ENCODE measurements at places on chromosomes 1 and 21.

- DNase-seq = no peak
These were observed 45.9 kb downstream of the ZNF697 start for GRCh38 chr1:119602169-119602568.

- DNase-seq = no peak
These were observed 125.2 kb upstream of the KIAA0040 start for GRCh38 chr1:175317779-175318178.

DNA sequence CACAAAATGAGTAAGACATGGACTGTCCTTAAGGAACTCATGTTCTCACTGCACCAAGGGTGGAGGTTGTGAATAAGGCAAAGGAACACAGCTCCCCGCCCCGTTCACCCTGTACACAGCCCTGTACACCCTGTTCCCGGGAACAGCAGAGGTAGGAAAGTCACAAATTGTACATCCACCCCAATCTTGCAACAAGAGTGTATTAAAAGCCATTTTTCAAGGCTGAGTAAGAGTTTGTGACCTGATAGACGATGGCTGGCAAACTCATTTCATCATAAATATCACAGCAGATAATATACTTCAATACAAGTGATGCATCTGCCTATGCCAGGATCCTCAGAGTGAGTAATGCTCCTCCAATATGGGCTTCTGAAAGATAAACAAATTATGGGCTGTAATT lies 52.5 kb upstream of the CAMK1G start:
- no peak for DNase-seq

- no peak for DNase-seq
These were observed 688.4 kb downstream of the USP25 start for GRCh38 chr21:16418226-16418625.

DNA sequence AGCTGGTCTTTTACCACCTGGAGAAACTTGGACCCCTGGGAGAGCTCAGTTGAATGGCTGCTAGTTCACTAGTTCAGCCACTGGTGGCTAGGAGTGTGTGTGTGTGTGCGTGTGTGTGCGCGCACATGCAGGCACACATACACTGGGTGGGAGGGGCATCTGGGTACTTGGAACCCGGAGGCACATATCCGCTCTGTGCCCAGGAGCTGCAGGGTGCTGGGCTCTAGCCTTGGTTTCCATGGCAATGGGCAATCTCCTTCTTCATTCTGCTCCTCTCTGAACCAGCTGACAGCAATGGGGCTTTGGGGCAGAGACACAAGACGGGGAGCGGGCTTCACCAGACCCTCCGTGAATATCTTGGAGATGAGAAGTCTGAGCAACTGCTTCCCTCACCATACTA lies 87.1 kb upstream of the DISP3 start:
- DNase-seq = no peak

- DNase-seq = no peak
These were observed 204.9 kb upstream of the USP25 start for GRCh38 chr21:15524855-15525254.

DNA sequence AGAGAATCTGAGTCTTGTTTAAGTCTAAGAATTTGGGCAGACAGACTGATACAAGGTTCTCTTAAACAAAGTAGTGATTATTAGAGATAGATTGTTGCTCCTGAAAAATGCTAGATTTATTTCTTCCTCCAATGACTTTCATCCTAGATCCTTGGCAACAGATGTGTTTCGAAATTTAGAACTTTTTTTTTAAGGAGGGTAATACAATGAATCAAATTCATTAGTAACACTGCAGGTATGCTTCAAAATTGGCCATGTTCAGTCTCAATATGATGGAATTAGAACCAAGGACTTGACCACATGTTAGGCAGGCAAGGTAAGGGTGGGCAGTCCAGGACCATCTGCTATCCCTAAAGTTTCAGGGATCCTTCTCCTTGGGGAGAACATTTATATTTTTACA lies 4.5 kb upstream of the LCE1F start:
- no peak for DNase-seq

DNA sequence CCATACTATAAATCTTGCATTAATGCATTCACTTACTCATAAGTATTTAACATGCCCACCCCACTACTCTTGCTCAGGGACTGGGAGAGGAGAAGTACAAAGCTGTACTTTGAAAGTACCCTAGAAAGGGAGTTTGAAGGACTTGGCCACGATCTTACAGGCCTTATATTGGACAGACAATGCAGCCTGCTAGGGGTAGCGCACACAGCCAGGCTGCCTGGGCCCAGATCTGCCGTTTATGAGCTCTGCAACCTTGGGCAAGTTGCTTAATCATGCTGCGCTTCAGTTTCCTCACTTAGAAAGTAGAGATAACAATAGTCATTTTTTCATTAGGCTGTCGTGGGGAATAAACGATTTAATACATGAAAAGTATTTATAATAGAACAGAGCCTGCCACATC lies 110.1 kb downstream of the CDC7 start:
- no peak for DNase-seq

DNA sequence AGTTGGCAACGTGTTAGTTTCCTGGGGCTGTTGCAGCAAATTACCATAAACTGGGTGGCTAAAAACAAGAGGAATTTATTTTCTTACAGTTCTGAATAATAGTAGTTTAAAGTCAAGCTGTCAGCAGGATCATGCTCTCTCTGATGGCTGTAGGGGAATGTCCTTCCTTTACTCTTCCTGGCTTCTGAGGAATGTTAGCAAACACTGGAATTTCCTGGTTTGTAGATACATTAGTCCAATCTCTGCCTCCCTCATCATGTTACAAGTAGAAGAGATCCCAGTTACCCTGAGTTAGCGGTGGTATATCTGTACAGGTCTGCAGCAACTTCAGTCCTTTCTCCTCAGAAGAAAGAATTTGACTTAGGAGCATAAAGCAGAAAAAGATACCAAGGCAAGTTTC lies 2249.1 kb downstream of the NCAM2 start:
- DNase-seq = no peak

GRCh38 chr1:87778896-87779295 lies 450.2 kb downstream of the LMO4 start:
- DNase-seq = no peak

- peak; percentile 31 for DNase-seq
These were observed 433.4 kb upstream of the CAMK1G start for GRCh38 chr1:209150114-209150513.

DNA sequence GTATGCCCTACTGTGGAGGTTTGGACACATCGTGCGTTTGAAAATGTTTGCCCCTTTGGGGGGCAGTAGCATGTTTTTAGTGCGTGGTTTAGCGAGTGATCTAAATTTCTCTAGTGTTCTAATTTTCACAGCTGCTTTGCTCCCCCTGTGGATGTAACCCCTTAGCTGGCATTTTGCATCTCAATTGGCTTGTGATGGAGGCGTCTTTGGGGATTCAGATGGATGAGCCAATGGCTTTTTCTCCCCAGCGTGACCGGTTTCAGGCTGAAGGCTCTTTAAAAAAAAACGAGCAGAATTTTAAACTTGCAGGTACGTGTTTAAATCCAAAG lies 836 bp downstream of the CDC7 start:
- peak; percentile 70 for DNase-seq

DNA sequence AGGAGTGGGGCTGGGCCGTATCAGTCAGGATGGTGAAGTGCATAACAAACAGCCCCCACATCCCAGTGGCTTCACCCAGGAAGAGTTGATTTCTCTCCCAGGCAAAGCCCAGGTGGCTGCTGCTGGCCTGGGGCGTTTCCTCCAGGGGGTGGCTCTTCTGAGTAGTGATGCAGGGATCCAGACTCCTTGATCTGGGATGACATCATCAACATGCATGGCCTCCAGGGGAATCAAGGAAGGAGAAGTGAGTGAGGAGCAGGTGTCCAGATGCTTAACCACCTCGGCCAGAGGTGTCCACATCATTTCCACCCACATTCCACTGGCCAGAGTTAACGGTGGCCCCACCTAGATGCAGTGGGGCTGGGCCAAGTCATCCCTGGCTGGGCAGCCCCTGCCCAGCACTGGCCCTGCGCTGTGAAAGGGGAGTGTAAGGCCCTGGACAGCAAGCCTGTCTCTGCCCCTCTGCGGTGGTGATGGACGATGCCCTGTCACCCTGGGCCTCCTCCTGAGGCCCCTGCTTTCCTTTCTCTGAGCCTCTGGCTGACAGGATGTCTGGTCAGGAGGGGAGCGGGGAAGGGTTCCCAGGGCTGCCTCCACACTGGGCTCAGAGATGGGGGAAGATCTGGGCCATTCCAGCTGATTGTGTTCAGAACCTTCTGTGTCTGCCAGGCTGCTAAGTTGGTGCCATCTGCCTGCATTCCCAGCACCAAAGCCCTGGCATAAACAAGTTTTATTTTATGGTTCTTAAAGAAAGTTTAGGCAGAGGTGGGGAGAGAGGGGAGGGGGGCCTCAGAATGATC lies 598.2 kb downstream of the MATN1 start:
- no peak for DNase-seq

DNA sequence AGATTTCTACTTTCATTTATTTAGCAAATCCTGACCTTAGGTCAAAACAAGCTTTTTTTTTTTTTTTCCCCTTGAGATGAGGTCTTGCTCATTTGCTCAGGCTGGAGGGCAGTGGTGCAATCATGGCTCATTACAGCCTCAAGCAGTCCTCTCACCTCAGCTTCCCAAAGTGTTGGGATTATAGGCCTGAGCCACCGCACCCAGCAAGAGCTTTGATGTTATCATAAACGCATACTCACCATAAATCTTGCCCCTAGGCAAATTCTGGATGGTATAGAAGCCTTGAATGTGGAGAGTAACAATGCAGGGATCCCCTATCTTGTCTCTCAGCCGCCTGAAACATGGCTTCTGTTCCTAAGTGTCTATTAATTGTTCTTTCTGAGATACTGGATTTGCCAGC lies 24.8 kb upstream of the CLDN8 start:
- no peak for DNase-seq

- DNase-seq = no peak
These were observed 24.4 kb downstream of the ZBTB17 start for GRCh38 chr1:15951341-15952153.
